ENCODE measurements at places on chromosomes 11 and 22.
A peak's percentile ranks its signal among the peaks of the same experiment; 100 is the strongest.

GRCh38 chr11:119518746-119519730 lies 96.1 kb upstream of the THY1 start:
- no peak for DNase-seq

- DNase-seq = no peak
Observed at GRCh38 chr11:10970926-10971325, 113.1 kb upstream of the ZBED5 start.

- no peak for DNase-seq
Observed at GRCh38 chr11:62046568-62047100, 77.2 kb upstream of the INCENP start.

GRCh38 chr11:85918910-85919794 lies 64.0 kb downstream of the CCDC83 start:
- DNase-seq = no peak

DNA sequence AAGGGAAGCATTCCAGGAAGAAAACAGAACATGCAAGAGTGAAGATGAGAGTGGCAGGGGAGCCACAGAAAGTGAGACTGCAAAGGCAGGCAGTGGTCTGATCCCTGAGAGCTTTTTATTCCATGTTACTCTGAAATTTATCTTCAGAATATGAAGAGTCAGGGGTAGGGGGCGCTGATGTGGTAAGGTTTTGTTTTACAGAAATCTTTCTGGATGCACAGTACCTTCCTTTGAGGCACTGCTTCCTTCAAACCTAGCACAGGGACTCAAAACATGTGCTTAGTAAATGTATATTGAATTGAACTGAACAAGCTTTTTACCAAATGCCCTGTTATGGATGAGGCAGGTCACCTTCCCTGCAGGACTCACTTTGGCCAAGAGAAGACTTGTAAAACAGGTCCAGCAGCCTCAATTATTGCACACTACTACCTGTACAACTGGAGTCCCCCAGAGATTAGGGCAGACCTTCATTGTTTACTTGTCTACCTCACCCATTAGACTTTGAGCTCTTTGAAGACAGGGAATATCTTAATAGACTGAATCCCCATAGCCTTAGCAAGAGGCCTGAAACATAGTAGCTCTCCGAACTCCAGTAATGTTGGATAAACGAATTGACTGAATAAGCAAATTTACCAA lies 2.2 kb downstream of the PAK1 start:
- DNase-seq = peak; percentile 62

- peak; percentile 47 for DNase-seq
Observed at GRCh38 chr11:62124186-62125113, 639 bp downstream of the INCENP start.

DNA sequence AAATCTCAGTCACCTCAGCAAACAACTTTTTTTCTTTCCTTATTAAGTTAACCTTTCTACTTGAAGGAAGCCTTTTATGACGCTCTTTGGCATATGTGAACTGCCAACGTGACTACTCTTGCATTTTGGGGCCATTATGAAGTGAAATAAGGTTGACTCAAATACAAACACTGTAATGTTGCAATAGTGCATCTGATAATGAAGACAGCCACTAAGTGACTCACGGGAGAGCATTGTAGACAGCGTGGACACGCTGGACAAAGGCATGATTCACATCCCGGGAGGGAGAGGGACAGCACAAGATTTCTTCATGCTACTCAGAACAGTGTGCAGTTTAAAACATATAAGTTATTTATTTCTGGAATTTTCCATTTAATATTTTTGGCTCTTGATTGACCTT lies 560.8 kb downstream of the ETS1 start:
- DNase-seq = no peak

DNA sequence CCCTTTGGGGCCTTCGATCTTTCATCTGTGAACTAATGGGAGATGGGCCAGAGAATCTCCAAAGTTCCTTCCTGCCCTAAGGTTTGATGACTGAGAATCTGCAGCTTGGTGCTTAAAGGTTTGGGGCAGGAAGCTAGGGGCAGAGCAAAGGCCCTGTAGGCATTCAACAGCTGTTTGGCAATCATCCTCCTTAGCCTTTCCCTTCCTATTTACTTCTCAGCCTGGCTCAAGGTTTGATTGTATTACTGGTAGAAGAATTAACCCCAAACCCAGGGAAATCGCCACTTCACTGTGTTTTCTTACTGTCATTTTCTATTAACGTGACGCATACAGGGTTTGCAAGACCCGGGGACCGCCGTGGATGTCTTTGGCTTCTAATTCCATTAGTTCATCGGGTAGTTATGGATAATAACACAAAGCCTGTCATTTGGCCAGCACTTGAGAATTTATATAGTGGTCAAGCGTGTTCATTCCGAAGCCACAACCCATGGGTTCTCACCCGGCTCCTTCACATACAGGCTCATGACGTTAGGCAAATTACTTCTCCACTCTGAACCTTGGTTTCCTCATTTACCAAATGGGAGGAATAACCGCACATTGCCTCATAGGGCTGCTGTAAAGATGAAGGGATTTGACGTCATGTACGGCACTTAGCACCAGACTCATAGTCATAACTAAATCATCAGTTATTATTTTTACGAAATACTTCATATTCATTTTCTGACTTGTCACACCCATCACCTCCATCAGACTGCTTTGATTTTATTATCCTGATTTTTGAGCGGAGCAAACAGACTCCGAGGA lies 158.1 kb downstream of the FBXO7 start:
- no peak for DNase-seq

- DNase-seq = no peak
Observed at GRCh38 chr11:121291896-121292494, 576 bp upstream of the SC5D start.

DNA sequence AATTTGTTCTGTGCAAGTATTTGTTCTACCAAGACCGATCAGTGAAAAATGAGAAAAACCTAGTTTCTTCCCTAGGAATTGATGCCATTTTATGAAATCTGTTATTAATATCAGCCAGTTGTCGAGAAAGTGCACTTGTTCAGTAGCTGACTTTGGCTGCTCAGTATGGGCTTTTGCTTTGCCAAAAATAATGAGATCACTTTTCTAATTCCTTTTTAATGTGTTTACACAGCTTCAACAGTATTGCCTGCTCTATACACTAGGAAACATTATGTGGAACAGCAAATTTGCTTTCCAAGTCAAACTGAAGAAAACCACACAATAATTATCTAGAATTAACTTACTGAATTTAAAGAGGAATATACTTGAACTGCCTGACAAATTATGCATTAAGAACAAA lies 34.4 kb downstream of the SCUBE2 start:
- no peak for DNase-seq

DNA sequence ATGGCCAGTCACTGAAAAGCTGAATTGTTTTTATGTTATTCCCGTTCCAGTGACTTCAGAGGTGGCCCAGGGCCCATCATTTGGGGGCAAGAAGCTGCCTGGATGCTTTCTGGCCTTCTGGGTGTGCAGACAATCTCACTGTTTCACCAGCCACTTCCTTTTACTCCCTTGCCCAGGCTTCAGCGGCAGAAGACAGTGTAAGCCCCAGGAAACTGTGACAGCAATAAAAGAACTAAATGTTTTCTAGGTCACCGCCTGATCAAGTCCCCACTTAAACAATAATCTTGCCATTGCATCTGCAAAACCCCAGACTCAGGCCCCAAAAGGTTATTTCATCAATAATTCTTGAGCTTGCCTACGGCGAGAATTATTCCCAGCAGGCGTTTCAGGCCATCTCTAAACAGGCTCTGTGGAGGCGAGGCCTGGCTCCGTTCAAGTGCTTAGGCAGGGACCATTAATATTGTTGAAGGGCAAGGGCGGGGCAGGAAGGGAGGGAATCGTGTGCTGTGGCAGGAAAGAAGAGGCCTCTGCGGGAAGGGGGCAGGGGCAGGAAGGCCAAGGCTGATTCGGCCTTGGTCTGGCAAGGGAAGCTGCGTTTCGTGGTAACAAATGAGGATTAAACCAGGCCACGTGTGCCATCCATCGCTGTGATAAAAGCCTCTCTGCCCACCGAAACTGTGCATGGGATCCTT lies 252.3 kb downstream of the KIRREL3 start:
- peak; percentile 31 for DNase-seq

DNA sequence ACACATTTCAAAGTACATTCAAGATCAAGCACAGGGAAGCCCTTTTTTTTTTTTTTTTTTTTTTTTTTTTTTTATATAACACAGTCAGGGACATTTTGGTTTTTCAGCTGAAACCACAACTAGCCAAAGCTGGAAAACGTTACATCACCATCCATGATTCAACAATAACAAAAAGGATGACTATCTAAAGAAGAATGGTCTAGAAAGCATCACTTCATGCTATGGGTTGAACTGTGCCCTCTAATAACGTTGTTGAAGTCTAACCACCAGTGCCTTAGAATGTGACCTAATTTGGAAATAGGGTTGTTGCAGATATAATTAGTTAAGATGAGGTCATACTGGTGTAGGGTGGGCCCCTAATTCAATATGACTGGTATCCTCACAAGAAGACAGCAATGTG lies 46.6 kb downstream of the MTMR2 start:
- DNase-seq = no peak

All from glutamatergic neuron (in vitro differentiated cells).